ENCODE measurements at places on chromosomes 5 and 9. TPM values are rescaled to one million over a fixed set of nuclear protein-coding genes. Genes with fewer than 3 reads are reported as not detected.

The TSLP gene
- total RNA-seq = 6.0 TPM

The SEC61B gene
- 49.6 TPM for total RNA-seq

The DIPK1B gene
- total RNA-seq = 16.4 TPM

The NCS1 gene
- 5.0 TPM for total RNA-seq

The BTF3 gene
- total RNA-seq = 391 TPM

The SPATA31D3 gene
- total RNA-seq = not detected

The GABRA6 gene
- total RNA-seq = not detected

The PCDHGB2 gene
- 8.3 TPM for total RNA-seq

The TMOD1 gene
- 192 TPM for total RNA-seq

The TAF11L11 gene
- not detected for total RNA-seq

The BTNL8 gene
- 0.41 TPM for total RNA-seq

The UGCG gene
- total RNA-seq = 12.8 TPM

The ATP6V0E1 gene
- total RNA-seq = 167 TPM

The RLN2 gene
- not detected for total RNA-seq

The IGIP gene
- 10.1 TPM for total RNA-seq

The GARNL3 gene
- 13.1 TPM for total RNA-seq

The URM1 gene
- total RNA-seq = 52.9 TPM

The PTPRD gene
- total RNA-seq = 13.3 TPM

The SPINK1 gene
- total RNA-seq = not detected

The PCDHGB1 gene
- total RNA-seq = 6.7 TPM

The BRD8 gene
- total RNA-seq = 25.8 TPM

The EQTN gene
- not detected for total RNA-seq

The IGFBPL1 gene
- total RNA-seq = not detected

The LCN9 gene
- not detected for total RNA-seq

The PLEKHG4B gene
- not detected for total RNA-seq

The NMUR2 gene
- 0.14 TPM for total RNA-seq

The PCDHGA9 gene
- 4.2 TPM for total RNA-seq

The TMEM174 gene
- total RNA-seq = not detected

The NOXA1 gene
- total RNA-seq = 2.2 TPM

The WDR38 gene
- total RNA-seq = not detected

The UAP1L1 gene
- 13.6 TPM for total RNA-seq

The C9orf50 gene
- total RNA-seq = not detected

The PCDHA10 gene
- 0.11 TPM for total RNA-seq

The POLR1E gene
- total RNA-seq = 10.5 TPM

The IDNK gene
- total RNA-seq = 3.4 TPM

All from Right ventricle myocardium inferior (tissue), 1 donor.